ENCODE measurements at places on chromosomes 1 and 21.

DNA sequence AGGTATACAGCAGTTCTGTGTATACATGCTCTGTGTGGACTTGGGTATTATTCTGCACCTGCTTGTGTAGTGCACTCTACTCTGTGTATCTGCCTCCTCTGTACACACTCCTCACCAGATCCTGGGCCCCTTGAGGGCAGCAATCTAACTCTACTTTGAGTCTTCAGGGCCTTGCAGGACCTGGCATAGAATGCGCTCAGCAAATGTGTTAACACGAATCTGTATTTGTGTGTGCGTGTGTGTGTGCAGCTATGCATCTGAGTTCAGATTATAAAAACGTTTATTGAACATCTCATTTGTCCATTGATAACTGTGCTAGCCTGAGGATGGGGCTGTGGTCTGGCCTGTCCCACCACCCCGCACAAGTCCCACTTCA is 3.9 kb upstream of the MEF2D start:
- DNase-seq, result no peak

DNA sequence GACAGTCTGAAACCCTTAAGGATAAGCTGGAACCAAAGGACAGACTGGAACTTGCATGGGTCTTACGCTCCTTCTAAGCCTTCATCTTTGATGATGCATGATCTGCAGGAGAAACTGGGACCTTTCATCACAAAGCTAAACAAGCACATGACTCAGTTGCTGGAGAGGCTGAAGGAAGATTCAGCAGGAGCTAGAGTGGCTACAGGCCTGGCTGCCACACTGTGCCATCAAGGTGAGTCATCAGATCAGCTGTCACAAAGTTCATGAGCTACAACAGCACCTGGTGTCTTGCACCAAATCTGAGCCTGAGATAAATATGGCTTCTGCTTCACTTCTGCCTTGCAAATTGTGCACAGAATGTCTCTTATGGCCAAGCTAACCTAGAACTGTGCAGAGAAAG is 95.5 kb upstream of the MARK1 start:
- no peak for DNase-seq

- no peak for DNase-seq
Measured at GRCh38 chr1:112509005-112509659, 367 bp downstream of the WNT2B start.

GRCh38 chr21:16308269-16308668 is 578.5 kb downstream of the USP25 start:
- DNase-seq, result peak; percentile 47

DNA sequence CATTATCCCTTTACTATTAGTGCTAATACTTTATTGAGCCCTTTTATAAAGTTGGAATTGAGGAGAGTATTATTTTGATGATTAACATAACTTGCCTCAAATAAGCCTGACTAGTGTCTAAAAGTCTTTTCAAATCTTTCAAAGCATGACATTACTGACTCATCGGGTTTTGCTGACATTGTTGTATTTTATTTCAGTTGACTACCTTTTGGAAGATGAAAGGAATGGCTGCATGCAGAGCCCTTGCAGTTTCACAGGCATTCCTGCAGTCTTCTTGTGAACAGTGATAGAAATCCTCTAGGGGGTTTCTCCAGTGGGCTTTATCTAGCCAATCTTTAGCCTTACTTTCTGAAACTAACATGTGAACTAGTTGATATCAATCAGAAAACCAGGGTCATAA is 43.0 kb upstream of the TMEM61 start:
- DNase-seq, result no peak

DNA sequence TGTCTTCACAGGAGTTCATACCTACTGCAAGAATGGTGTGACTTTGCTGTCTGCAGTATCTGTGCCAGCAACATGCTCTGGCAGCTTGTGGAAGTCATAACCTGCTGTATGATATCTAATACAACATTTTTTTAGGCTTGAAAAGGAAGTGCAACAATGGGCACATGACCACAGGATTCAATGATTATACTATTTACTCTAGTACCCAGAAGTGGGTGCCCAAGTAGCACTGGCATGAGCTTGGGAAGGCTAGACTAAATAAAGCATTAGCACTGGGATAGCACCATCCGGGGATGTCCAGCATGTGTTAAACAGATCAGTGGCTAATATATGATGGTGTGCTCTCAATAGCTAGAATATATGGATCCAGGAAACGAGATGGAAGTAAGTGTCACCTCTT is 98.6 kb upstream of the PDE4B start:
- no peak for DNase-seq

- no peak for DNase-seq
Measured at GRCh38 chr1:154750681-154751665, 119.1 kb downstream of the KCNN3 start.

GRCh38 chr1:43267818-43268425 is 1.9 kb upstream of the TMEM125 start:
- no peak for DNase-seq

DNA sequence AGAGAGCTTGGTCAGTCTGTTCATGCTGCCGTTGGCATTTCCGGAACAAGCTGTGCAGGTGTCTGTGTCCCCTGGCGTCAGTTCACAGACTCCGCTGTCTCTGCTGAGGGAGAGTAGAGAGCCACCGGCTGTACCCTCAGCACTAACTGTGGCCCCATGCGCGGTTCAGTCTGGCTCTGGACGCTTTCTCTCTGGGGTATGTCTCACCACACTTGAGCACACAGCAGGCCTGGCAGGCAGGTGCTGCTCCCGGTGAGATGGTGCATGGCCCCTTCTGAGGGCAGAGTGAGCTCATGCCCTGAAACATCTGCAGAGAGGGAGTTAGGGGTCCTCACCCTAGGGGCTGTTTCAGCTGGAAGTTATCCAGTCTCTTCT is 60.0 kb upstream of the TLR5 start:
- DNase-seq, result no peak

GRCh38 chr1:37393173-37394120 is 80.9 kb upstream of the ZC3H12A start:
- DNase-seq, result peak; percentile 90

GRCh38 chr1:101820071-101820470 is 176.7 kb downstream of the OLFM3 start:
- peak; percentile 70 for DNase-seq

DNA sequence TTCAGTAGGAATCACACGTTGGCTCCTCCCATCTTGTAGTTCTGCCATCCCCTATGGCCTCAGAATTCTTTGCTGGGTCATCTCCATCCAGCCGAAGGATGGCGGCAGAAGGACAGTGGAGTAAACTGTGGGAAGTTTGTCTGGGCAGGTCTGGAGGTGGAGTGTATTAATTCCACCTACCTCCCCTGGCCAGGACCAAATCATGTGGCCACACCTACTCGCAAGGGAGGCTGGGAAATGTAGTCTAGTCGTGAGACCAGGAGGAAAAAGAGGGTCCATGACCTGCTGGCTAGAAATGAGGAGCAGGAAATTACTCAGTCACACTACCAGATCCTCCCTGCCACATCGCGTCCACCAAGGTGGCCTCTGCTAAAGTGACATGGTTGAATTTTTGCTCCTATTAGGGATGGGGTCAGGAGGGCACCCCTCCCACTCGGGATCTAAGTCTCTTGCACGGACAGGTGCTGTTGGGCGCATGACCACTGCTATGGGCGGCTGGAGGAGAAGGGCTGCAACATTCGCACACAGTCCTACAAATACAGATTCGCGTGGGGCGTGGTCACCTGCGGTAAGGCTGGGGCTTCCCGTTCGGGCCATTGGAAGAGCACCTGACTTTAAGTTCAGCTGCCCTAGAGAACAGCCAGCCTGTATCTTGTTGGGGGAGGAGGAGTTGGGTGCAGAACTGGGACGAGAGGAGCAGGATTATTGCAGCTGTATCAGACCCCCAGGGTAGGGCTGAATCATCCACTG is 19.5 kb downstream of the PLA2G5 start:
- no peak for DNase-seq

GRCh38 chr1:227947676-227948492 is at the start of gene WNT9A:
Gene WNT9A (minus strand): TSS chr1:227947932. CDS start chr1:227947887, 45 bp downstream.
- DNase-seq, result peak; percentile 44

DNA sequence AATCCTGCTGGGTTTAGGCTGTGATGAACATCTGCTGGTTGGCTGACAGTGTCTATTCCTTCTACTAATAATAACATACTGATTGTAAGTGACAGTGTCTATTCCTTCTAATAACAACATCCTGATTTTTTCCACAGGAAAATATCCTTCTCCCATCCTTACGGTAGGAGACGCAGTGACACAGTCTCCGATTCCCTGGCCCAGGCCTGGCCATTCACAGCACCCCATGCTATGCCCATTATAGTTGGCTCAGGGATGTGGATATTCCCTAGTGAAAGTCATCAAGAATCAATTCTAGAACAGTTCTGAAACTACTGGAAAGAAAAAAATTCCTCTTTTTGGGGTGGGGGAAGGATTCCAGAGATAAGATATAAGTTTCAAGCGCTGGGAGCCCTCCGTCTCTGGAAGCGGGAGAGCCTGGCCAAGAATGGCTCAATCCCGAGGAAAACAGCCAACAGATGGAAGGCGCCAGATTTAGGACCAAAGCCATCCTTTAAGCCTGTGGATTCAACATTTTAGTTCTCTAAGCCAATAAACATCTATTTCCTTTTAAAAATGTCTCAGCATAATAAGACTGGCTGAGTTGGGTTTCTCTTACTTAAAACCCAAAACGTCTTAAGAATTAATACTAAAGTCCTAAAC is 88.6 kb downstream of the GPATCH2 start:
- DNase-seq, result no peak

GRCh38 chr1:98316286-98316905 is 345.1 kb upstream of the SNX7 start:
- no peak for DNase-seq

- no peak for DNase-seq
Measured at GRCh38 chr1:230759369-230760065, 12.3 kb downstream of the CAPN9 start.

DNA sequence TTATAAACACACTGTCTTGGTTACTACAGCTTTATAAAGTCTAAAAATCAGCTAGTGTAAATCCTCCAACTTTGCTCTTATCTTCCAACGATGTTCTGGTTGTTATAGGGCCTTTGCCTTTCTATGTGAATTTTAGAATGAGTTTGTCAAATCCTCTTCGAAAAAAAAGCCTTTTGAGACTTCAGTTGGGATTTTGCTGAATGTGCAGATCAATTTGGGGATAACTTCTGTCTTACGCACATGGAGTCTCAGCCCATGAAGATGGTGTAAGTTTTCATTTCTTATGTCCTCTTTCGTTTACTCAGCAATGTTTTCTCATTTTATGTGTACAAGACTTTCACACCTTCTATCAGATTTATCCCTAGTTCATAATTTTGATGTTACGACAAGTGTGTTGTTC is 64.8 kb upstream of the ADARB1 start:
- no peak for DNase-seq

DNA sequence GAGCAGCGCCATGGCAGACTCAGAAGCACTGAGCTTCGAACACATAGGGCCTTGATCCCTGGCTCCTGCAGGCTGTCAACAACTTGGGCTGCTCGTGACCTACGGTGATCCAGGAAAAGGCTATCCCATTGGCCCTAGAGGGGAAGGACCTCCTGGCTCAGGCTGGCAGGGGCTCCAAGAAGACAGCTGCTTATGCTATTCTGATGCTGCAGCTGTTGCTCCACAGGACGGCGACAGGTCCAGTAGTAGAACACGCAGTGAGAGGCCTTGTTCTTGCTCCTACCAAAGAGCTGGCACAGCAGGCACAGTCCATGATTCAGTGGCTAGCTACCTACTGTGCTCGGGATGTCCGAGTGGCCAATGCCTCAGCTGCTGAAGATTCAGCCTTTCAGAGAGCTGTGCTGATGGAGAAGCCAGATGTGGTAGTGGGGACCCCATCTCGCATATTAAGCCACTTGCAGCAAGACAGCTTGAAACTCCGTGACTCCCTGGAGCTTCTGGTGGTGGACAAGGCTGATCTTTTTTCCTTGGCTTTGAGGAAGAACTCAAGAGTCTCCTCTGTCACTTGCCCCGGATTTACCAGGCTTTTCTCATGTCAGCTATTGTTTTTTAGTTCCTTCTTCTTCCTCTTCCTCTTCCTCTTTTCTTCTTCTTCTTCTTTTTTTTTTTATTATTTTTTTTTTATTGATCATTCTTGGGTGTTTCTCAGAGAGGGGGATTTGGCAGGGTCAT is 18.9 kb downstream of the ITLN2 start:
- no peak for DNase-seq

DNA sequence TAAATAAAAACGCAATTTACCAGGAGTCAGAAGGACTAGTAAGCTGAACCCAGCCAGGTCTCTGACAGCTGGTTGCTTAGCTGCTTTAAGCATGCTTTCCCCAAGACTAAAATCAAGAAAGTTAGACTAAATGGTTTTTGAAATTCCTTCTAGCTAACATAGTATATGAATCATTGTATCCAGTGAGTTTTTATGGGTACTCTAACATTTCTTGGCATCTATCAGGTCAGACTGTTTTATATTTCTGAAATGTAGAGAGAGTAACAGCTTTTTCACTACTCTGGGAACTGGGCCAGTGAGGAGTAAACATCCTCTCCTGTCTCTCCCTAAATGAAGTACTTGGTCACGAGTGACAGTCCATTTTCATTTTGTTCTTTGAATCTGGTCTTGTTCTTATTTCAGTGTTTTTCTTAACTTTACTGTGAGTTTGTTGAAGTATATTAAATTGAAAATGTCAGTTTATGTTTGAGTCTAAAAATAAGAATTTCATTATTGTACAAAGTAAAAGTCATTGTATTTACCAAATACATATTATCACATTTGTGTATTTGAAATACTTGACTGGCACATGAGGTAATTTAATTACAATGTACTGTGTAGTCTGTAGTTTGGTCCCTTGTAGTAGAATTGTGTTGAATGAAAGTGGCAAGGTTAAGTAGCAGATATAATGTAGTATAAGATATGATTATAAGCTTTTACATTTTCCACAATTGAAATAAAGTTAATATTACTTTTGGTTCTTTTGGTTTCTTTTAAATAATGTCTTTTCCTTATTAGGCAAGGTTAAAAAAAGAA is 47.6 kb downstream of the PKN2 start:
- peak; percentile 76 for DNase-seq

GRCh38 chr1:13842497-13842896 is 142.5 kb downstream of the PRDM2 start:
- no peak for DNase-seq

DNA sequence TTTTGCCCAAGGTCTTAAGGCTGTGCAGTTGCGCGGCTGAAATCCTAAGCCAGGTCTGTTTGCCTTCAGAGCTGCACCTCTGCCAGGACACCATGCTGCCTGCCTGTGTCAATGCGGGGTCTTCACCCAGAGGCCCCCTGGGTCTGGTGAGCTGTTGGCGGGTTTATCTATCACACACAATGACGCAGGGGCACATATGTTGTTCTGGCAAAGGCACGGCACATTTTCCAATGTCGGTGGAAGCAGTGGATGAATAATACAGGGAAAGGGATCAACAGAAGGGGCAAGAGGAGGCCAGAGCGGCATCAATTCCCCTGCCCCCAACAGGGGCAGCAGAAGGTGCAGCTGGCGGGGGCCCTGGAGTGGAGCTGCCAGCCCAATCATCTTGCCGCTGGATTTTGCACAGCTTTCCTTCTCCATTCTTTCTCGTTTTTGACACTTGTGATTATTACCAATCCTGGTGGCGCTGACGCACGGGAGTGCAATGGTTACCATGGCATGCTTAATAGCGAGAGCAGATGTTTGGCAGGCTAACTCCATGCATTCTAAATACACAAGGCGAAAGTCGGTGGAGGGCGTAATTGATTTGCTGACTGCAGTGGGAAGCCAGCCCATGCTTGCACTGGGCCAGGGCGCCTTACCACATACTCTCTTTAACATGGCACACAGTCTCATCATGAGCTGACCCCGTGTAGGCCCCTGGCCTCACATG is 45.8 kb upstream of the CYP2J2 start:
- peak; percentile 97 for DNase-seq

GRCh38 chr1:3633344-3634058 is 8.7 kb downstream of the TPRG1L start:
- DNase-seq, result no peak

Data from NCI-H1105 treated with DMSO at 0.1 percent for 48 hours (cell line).